ENCODE measurements at places on chromosomes 13 and 19.
A peak's percentile ranks its signal among the peaks of the same experiment; 100 is the strongest.

DNA sequence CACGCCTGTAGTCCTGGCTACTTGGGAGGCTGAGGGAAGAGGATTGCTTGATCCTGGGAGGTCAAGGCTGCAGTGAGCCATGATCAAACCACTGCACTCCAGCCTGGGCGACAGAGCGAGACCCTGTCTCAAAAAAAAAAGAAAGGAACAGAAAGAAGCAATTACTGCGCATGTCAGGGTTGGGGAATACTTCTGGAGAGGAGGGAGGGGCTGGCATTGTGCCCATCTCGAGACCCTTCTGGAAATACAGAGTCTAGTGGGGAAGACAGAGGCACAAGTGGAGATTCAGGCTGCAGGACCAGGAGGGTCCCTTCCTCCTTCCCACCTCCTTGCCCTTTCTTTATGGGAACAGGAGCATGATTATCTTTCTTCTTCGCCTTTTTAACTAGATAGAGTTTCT lies 30.8 kb downstream of the PRR22 start:
- no peak for DNase-seq

GRCh38 chr13:70747262-70747661 lies 639.0 kb upstream of the KLHL1 start:
- DNase-seq, result no peak

DNA sequence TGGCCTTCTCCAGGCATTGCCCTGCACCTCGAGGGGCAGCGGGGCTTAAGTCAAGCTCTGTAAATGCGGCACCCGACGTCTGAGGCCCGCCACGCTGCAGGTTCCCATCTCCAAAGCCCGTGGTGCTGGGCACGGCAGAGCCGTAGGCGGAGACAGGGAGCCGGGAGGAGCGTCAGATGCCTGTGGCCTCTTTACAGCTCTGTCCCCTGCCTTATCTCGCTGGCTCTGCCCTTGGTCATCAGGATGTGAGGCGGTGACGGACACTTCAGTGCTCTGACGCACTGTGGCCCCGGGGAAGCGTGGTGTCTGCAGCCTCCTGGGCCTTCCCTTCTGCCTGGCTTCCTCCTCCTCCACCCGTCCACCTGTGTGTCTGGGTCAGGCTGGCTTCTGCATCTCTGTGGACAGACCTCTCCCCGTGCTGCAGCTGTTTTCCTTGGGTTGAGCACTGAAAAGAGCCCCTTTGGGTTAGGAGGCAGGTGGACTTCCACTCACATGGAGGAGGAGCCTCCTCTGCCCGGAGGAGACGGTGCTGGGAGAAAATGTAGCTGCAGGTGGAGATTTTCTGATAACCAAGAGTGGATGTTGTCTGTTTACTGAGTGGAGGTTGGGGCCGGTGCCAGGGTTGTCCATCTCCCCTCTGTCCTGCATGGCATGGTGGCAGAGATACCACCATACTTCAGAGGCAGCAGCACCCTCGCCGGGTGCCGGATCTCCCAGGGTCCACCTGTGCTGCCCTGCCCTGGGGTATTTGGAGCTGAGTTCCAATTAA lies 14.6 kb downstream of the MCF2L start:
- no peak for DNase-seq

- peak; percentile 23 for DNase-seq
Observed at GRCh38 chr19:3785938-3786824, at the start of gene MATK. TSS of gene MATK (minus strand) at chr19:3786381. CDS start at chr19:3785135, 1,246 bp downstream.

GRCh38 chr19:35202722-35203688 lies 25.5 kb downstream of the FAM187B start:
- no peak for DNase-seq

DNA sequence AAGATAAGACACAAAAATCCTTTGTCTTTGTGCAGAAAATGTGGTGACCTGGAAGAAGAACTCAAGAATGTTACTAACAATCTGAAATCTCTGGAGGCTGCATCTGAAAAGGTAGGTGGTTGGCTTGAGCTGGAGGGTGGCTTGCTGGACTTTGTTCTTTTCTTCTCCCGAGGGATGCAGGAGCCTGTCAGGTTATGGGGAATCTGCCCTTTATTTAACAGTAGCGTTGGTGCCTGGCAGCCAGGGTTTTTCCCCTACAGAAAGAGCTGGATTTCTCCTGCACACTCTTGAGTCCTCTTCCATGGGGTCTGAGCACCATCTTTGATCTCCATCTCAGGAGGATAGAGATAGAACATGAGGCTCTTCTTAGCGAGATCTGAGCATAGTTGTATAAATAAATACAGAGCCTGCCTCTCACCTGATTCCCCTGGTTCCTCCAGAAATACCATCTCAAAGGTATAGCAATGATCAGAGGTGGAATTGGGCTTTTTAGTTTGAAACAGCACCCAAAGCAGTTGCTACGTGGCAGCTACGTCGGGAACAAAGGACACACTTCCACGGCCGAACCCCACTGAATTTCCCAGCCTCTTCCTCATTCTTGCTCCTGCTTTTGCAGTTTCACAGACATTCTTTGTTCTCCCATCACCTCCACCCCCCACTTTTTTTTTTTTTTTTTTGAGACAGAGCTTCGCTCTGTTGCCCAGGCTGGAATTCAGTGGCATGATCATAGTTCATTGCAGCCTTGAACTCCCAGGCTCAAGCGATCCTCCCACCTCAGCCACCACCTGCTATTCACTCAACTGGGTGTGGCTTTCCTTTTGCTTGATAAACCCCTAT lies 12.9 kb downstream of the TPM4 start:
- DNase-seq, result no peak

DNA sequence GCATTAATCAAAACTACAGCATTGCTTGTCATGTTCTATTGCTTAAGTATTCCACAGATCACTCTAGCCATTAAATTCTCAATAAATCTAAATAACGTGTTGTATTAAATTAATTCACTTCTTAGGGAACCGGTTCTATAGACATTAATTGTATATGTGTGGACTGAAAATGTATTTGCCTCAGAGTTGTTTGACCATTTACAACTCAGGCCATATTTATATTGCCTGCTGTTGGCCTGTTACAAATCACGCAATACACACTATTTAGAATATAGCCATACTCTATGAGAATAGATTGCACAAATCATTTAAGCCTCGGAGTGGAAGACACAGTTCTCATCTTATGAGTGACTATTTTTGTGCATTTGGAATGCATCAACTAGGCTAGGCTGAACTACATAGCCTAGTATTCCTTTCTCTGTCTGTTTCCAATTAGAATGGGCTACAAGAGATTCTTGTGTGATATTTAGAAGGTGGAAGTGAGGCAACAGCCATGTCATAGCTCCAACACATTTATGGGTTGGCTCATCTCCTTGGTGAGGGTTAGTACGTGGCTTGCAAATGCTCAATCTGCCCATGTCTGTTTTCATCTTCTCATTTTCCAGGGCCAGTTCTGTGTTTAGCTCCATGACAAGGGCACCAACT lies 1116.1 kb downstream of the PCDH9 start:
- DNase-seq, result no peak

- no peak for DNase-seq
Observed at GRCh38 chr19:23285948-23286347, 35.8 kb upstream of the ZNF724 start.

- DNase-seq, result no peak
Observed at GRCh38 chr19:16019691-16020448, 56.4 kb upstream of the TPM4 start.

GRCh38 chr19:57807541-57807940 lies 7.2 kb downstream of the ZNF552 start:
- no peak for DNase-seq

DNA sequence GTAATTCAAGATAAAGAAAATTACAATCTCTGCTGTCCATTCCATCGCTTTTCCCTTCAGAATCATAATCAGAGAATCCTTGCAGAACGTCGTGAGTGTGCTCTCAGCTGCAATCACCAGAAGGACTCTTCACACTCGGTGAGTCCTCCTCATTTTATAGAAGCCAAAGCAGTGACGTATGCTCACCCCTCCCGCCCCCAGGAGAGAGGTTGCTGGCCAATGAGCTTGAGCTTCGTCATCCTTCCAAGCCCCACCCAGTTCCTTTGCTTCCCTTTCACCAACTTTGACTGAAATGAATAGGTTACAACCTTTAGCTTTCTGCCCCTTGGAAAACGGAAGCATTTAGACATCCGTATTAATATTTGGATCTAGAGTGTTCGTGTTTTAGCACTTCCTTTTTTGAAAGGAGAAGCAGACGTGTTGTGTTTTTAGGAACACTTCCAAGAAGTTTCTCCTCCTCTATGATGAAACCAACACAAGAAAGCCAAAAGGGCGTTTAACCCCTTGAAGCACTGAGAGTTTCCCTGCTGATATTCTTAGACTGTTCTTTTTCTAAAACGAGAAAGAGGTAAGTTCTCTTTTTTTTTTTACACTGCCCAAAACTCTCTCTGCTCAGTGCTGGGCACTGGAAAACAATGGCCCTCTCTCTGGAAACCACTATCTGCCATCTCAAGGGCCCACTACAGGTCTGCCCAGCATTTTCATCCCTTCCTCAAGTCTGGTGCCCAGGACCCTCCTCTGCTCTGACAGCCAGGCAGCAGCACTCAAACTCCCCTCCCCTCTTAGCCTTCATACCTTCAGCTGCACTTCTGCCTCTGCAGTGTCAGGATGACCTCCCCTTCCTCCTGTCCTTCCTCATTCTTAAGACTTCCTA lies 44.3 kb upstream of the CEACAM21 start:
- peak; percentile 74 for DNase-seq

GRCh38 chr13:114323349-114323748 lies 9.0 kb downstream of the CHAMP1 start:
- no peak for DNase-seq

GRCh38 chr13:109318945-109319590 lies 467.3 kb downstream of the IRS2 start:
- no peak for DNase-seq

- no peak for DNase-seq
Observed at GRCh38 chr13:68551701-68552522, 1321.8 kb upstream of the PCDH9 start.

GRCh38 chr13:104796581-104796980 lies 1730.4 kb upstream of the SLC10A2 start:
- DNase-seq, result no peak

- no peak for DNase-seq
Observed at GRCh38 chr13:50915565-50915964, 6.0 kb downstream of the RNASEH2B start.

DNA sequence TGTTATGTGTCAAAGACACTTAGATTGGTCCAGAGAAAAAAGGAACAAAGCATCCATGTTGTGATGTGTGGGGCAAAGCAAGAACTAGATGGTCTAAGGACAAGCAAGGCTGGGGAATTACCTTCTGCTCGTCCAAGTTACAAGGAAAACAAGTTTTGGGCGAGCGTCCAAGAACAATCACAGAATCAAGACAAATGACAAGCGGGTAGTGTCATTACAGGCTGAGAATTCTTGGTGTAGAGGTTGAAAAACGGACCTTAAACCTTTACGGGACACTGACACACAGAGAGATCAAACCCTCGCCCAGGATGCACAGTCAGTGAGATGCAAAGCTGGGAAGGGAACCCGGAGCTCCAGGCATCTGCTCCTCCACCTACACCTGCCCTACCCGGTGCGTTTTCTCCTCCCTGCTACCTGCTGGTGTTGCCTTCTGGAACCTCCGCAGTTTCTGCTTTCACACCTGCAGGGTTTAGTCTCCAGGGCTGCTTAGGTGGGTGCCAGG lies 515 bp upstream of the ZNF324B start:
- DNase-seq, result no peak

- no peak for DNase-seq
Observed at GRCh38 chr19:17471410-17472125, 1.2 kb downstream of the SLC27A1 start.

GRCh38 chr13:64591971-64592370 lies 2638.2 kb downstream of the PCDH9 start:
- no peak for DNase-seq

GRCh38 chr19:23055946-23056345 lies 53.0 kb upstream of the ZNF728 start:
- DNase-seq, result no peak

- no peak for DNase-seq
Observed at GRCh38 chr13:105343134-105343806, 1192.2 kb downstream of the EFNB2 start.

DNA sequence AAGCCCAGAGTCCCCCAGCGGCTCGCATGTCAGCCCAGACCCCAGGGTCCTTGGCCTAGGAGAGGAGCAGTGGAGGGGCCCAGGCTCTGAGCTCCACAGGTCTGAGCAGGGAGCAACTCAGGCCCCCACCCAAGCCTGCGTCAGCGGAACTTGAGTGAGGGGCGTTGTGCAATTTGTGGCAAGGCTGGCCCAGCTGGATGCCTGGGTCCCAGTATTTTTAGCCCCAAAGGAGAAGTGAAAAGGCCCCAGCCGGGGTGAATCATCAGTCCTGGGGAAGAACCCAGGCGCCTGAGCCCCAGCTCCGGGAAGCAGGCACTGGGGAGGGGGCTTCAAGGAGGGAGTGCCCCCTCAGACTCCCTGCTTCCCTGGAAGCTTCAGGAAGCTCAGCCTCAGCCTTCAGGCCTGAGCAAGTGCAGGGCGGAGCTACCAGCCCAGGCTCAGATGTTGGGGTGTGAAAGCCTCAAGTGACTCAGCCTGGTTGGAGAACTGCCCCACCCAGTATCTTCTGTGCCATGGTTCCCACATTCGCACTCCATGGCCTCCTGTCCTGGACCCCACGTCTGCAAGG lies 7.2 kb downstream of the MED29 start:
- DNase-seq, result no peak

DNA sequence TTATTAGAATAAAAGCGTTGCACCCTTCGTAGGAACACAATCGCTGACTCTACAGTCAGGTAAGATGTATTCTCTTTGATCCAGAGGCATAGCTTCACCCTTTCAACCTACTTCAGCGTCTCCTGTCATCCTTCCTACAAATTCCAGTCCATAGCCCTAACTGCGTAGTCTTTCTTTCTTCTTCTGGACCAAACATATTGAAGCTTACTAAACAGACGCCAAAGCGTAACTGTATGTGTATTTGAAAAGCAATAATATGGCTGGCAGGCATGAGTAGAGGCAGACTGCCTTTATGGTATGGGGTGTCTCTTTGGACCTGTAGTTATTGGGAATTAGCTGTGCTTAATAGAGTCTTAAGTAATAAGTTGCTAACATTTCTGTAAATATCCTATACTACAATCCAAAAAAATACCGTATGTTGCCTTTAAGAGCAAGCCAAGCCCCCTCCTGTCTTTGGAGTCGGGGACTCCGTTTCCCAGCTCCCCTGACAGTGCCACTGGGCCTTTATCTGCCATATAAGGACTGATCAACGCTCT lies 392 bp upstream of the ZNF548 start:
- DNase-seq, result no peak

- no peak for DNase-seq
Observed at GRCh38 chr19:40134866-40135265, 44.1 kb upstream of the ZNF780A start.

DNA sequence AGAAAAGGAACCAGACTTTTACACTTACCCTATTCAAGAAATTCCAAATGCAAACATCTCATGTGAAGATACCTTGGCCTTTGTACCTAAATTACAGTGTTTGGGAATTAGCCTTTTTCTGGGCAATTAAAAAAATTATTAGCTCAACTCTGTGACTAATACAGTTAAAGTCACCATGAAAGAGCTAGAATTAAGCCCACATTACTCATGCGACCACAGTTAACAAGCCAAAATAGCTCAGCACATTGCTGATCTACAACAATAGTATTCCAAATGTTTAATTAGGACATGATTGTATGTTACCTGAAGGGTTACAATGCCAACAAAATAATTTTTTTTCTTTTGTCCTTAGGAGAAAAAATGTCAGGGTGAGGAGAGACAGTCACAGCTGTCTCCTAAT lies 263.6 kb upstream of the GPC6 start:
- DNase-seq, result no peak
